ENCODE measurements at places on chromosomes 7 and 10.

DNA sequence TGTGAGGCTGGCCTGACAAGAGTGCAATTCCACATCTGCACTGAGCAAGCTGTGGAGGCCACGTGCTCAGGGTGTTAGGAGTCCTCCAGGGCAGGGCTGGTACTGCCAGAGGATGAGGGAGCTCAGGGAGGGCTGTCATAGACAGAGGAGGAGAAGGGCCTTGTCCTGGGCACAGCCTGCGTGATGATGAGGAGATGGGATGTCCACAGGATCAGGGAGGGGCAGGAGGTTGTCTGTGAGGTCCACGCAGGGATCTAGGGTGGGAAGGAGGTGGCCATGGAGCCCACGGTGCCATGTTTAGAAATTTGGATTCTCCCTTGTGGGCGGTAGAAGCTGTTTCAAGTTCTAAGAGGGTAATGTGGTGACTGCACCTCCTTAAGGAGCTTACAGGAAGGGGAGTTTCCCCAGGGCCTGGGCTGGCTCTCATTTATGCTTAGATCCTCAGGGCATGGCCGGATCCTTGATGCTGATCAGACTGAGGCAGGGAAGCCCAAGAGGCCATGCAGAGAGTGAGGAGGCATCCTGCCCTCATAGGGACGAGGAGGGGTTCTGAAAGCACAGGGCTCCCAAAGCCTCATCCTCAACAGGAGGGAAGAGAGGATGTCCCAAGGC lies 30.3 kb downstream of the CHAT start:
- DNase-seq, result no peak

- DNase-seq, result no peak
Observed at GRCh38 chr10:93173967-93174845, 100.5 kb downstream of the CYP26A1 start.

GRCh38 chr10:44344727-44345126 lies 40.2 kb downstream of the CXCL12 start:
- DNase-seq, result no peak

DNA sequence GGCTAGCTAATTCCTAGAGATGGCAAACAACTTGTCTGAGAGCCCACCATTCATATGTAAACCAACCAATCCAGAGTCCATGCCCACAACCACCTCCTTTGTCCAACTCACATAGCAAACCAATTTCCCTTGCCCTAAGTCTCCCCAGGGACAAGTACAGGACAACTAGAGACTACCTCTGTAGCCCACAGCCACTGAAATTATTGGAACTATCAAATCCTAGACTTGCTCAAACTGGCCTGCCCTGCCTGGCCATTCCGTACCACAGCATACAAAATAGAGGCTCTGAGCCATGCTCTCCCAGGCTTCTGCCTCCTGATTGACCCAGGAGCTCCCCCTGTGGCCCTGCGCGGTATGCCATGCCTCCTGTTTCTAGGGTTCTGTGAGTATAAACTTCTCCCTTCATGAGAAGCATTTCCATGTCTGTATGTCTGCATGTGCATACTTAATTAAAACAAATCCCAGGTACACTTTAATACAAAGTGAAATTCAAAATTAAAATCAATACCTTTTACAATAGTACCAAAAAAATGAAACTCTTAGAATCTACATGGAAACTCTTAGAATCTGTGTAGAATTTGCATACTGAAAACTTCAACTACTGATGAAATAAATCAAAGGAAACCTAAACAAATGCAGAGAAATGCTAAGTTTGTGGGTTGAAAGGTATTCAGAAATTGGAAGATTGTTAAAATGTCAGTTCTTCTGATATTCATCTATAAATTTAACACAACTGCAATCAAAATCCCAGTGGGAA lies 4.0 kb upstream of the HECW1 start:
- no peak for DNase-seq

- DNase-seq, result no peak
Observed at GRCh38 chr10:119337796-119338432, 130.5 kb downstream of the GRK5 start.

DNA sequence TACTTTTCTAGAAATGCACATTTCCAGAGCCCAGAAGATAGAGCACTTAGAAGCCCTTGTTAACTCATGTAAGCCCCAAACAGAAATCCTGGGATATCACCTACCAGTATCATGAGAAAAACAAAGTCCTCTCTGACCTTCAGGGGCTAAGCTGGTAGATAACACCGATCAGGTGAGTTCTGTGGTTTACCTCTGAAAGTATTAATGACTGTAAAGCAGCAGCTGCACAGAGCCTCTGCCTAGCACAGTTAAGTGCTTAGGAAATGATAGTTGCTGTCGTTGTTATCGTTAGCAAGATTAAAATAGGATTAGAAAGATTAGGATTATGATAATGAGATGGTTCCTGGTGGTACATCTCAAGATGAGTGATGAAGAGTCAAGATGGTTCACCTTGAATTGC lies 64.9 kb downstream of the PLXNA4 start:
- DNase-seq, result no peak

DNA sequence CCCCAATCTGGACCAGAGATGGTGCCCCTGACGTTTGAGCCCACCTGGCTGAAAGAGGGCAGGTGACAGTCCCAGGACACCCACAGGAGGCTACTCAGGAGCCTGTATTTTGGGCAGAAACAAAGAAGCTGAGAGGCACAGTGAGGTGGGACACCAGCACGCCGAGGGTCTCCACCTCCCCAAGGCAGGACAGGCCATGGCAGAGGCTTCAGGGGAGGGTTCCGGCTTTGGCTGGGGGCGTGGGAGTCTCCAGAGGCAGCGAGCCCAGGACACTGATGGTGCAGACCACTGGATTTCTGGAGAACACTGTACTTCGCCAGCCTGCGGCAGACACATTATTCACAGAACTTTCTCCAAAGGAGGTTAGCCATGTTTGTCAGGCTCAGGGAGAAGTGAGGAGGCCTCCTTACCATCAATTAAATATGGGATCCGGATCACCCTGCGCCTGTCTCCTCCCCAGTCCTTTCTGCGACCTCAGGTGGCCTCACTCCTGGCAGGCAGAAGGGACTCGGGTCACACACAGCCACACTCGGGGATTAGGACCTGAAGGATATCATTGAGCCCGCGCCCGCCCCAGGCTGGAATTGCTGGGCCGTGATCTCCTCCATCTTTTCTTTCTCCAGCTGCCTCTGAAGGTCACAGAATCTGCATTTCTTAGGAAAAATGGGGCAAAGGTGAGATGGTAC lies 98.3 kb downstream of the MKI67 start:
- no peak for DNase-seq

DNA sequence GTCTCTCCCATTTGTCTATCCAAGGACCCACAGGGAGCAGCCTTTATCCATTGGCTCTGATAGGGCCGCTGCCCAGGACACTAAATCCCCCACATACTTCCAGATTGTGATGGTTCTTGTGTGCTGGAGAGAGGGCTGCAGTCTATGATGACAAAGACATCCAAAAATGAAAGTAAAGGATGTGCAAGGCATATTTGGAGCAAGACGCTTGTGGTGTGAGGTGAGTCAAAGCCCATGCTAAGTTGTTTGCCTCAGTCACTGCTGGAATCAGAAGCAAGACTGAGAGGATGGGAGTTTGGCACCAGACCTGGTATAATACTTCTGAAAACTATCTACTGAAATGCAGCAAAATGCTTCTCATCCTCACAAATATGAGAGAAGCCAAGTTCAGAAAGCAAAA lies 22.7 kb downstream of the ZNF22 start:
- no peak for DNase-seq

DNA sequence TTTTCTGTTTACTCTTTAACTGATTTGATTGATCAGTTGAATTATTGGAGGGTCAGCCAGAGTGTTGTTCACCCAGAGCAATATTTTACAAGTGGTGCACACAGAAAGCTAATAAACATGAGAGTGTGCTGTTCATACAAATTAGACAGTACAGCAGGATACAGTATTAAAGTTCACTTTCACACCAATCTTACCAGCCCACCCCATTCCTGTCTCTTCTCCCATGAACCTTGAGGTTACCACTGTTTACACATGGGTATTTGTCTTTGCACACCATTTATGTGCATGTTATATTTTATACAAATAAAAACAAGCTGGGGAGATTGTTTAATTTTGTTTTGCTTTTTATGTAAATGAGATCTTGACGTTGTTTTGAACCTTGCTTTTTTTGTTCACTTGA lies 6.5 kb downstream of the CALU start:
- DNase-seq, result no peak

Measured in occipital lobe (tissue), 3 donors.